NCI-H460 (cell line): ENCODE measurements at places on chromosomes 4 and X.

DNA sequence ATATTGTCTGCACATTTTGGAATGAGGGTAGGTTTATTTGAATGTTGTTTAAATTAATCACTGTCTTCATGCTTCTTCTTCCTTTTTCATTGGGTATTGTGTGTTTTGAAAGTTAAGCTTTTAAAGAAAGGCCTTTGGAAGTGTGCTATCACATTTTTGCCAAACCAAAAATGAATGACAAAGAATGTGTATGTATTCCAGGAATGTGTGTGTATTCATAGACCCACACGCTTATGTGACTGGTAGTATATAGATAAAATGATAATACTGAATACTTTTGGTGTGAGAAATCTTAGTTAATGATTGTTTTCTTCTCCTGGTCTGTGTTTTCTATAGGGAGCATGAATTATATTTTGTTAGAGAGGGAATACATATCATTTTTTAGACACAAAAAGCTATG, 404.4 kb downstream of the TLL1 start:
- no peak for DNase-seq

DNA sequence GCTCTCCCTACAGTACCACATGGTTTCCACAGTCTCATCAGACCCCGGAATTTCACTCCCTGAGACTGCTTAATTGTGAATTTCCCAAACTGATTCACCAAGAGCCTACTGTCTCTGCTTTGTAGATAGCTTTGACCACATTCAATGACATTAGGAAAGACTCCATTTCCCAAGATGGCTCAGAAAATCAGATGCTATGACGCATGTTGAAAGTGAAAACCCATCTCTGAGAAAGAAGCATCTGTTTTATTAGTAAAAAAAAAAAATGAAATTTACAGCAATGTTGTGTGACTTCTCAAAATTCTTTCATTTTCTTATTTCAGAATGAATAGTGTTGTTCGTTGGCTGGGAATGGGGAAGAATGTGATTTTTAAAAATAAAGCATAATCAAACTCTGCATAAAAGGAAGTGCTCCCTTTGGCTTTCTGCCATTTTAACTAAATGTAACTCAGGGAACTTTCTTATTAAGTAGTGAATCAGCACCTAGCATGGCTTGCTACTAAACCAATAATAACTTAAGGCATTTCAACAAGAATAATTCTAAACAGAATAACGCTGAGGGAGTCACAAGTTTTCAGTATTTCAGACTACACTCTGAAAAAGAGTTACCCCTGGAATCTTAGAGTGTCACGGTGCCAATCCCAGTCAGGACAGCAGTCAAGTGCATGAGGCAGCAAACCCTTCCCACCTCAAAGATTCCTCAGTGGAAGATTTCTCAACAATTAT, 97.4 kb upstream of the MYOZ2 start:
- DNase-seq: no peak

DNA sequence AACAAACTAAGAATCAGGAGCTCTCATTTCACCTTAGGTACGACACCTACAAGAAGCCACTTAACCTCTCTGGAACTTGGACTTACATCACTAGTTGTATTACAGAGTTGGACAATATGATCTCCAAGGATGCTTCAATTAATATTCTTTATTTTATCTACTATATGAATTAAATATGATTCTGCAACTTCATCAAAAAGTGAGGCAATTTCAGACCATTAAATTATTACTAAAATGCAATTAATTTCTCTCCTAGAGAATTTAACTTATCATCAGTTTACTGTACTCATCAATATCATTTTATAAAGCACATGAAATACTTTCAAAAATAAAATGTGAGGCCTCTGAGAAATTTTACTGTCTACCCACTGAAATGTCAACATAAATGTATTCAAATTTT, 33.9 kb downstream of the SLC39A8 start:
- no peak for DNase-seq

DNA sequence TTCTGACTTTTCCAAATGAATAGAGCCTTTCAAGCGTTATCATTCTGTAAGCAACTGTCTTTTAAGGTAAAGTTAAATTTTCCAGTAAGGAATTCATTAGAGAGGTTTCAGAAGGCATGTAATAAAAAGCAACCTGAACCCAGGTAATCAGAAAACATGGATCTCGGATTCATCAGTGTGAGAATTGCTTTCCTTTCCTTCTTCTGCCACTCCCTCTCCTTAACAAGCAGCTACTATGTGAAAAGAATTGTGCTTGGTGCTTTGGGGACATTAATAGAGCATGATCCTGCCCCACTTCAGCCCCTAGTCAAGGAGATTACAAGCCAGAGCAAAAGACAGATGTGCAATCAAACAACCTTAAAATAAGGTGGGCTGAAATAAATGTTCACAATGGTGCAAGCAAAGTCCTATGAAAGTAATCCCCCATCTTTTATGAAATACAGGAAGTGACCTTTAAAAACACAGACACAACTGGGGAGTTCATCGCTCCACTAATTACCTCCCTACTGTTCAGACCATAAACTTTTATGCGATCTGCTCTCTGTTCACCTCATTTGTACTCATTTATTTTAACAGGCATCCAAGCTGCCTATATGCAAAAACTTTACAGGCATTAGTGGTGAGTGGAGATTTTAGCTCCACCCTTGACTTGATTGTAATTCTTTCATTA, 122.9 kb upstream of the RASGEF1B start:
- DNase-seq: no peak

DNA sequence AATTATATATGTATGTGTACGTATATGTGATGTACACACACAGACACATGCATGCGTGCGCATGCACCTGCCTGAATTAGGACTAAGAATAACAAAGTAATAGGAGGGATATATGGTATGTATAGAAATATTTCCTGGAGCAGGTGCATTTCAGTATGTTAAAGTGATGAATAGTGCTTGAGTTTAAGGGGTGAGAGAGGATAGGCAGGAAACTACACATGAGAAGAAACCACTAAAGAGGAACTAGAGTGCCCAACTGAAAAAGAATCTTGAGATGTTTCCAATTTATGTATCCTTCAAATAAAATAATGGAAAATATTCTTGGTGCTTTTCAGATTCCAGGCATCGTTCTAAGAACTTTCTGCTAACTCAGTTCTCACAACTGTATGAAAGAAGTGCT, 52.6 kb upstream of the UNC5C start:
- DNase-seq: no peak

- DNase-seq: no peak
Observed at GRCh38 chr4:88335092-88335665, 43.5 kb upstream of the HERC6 start.

GRCh38 chrX:22542641-22543040, 269.9 kb downstream of the CBLL2 start:
- no peak for DNase-seq

- no peak for DNase-seq
Observed at GRCh38 chr4:68359508-68359907, 9.6 kb upstream of the YTHDC1 start.

DNA sequence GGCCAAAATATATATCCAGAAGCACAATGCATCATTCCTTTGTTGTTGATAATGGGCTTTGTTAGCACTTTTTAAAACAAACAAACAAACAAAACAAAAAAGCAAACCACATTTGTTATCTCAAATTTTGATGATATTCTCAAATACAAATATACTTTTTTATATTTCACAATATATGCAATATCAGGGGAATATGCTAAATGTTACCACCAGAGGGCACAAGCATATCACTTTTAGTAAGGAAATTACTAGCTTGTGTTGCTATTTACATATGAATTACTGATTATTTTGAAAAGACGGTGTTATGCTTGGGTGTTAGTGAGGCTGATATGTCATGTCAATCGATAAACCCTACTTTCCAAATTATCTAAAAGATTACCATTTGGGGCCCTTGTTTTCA, 29.1 kb downstream of the RIPPLY1 start:
- DNase-seq: peak; percentile 19

- no peak for DNase-seq
Observed at GRCh38 chr4:136644279-136644678, 888.0 kb downstream of the PCDH18 start.

DNA sequence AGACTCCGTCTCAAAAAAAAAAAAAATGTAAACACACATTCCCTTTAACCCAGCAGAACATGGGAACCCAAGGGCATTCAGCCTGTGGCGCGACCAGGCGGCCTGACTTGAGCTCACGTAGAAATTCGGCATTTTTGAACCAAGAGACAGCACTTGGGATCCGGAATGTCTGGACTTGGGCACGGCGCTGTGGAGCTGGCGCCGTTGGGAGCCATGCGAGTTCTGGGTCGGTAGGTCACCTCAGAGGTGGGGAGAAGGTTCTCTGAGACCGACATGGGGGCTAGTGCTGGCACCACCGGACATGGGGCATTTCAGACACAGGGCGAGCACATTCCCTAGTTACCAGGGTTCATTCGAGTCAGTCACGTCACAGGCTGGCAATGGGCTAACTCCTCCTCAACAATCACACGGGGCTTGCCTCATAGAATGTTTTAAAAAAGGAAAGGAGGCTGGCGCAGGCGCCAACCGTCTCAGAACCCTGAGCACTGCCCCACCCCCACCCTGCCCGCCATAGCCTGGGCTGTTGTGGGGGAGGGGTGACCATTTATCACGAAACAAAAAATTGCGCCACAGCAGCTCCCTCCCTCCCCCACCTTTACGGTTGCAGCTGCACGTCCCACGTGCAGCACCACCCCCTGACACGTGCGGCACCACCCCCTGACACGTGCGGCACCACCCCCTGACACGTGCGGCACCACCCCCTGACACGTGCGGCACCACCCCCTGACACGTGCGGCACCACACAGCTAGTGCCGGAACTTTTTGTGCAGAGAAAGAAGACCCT, at the start of gene TEX28:
Gene TEX28 (minus strand): TSS at position 334 of the 784 bp plus-strand sequence. CDS start 3,007 bp downstream, outside the sequence.
- no peak for DNase-seq

DNA sequence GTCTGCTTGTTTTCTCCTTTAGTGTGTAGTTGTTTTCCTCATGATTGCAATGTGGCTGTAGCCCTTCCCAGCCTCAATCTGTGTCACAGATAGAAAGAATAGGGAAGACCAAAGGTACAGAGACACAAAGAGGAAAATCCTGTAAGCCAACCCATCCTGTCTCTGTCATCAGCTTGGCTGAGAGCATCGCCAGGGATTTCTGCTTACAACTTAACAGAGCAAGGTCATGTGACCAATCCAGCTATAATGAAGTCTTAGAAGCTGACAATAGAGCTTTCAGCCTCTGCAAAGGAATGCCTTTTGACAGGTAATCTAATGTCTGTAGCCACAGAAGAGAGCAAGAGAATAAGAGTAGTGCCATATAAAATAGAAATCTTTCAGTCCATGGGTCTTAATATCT, 1598.0 kb upstream of the AGA start:
- no peak for DNase-seq

DNA sequence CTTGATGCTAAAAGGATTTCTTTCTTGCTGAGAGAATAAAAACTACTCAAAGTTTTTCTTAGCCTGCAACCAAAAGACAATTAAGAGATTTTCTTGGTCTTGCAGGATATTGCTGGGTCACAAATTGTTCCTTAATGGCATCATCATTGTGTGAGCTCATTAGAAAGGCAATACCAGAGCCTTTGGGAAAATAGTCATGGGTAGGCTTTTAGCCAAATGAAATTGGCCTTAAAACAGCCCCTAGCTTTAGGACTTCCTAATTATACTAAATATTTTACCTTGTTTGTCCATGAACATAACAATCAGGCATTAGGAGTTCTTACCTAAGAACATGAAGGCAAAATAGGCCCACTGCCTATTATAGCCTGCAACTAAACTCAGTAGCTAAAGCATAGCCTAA, 10.4 kb upstream of the FAM13A start:
- DNase-seq: no peak

DNA sequence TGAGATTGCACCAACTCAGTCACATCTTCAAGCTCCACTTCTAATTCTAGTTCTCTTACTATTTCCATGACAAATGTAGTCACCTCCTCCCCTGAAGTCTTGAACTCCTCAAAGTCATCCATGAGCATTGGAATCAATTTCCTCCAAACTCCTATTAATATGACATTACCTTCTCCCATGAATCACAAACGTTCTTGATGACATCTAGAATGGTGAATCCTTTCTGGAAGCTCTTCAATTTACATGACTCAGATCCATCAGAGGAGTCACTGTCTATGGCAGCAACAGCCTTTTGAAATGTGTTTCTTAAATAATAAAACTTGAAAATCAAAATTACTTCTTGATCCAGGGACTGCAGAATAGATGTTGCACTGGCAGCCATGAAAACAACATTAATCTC, 34.5 kb downstream of the GALNTL6 start:
- no peak for DNase-seq

DNA sequence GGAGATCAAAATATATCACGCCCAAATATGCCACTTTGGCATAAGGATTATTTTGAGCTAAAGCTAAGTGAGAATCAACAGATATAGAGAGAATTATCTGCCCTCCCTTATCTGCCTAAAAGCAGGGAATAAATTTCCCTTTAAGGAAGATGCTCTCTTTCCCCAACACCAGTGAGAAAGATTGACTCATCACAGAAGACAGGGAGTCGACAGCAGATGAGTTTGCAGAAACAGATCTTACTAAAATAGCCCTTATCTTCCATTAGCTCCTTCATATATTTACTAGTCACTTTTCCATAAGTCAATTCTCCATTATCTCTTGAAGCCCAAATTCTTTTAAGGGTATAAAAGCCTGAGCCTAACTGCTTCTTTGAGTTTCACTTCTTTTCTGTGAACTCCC, 156.6 kb downstream of the CAMK2D start:
- no peak for DNase-seq

DNA sequence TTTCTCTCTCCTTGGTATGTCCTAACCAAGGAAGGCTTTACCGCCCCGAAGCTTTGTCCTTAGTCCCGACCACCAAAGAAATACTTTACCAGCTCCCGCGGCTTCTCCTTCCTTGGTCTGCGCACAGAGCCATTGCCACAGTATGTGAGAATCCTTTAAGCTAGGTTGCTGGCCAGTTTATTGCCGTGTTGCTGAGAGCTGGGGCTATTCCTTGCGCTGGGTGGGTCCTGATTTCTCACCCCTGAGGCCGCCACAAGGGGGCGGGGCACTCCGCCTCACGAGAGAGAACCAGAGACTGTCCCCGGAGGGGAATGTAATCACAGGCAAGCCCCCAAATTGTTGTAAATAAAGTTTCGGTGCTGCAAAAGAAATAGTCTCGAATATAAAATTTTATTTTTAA, 331.0 kb upstream of the PCDH10 start:
- DNase-seq: no peak

GRCh38 chr4:40719008-40719623, 30.6 kb upstream of the NSUN7 start:
- peak; percentile 72 for DNase-seq

DNA sequence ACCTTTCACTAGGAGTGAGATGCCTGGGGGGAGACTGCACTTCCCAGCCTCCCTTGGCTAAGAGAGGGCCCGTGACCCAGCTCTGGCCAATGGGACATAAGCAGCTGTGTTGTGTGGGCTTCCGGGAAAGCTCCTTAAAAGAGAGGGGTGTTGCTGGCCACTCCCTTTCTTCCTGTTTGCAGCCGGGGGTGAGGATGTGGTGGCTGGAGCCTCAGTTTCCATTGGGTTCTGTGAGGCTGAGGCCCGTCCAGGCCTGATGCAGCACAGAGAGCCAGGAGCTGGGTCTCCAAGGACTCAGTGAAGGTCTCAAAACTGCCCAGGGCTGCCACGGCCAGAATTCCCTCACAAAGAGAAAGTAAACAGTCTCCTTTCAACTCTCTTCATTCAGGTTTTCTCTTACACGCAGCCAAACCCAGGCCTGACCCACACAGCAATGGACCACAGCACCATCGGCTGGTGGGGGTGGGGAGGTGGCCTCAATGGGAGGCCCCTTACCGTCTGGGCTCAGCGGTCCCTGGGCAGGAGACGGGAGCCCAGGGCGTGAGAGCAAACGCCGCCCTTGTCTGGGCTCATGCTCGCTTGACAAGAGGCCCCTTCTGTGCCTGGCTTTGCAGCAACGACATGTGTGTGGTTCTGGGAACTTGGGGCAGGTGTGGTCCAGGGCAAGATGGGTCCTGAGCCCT, 6.6 kb downstream of the NKX1-1 start:
- DNase-seq: no peak

GRCh38 chr4:161291222-161291621, 872.6 kb downstream of the FSTL5 start:
- no peak for DNase-seq
